Activated T-cell treated with anti-CD3 and anti-CD28 coated beads, Interleukin-2, amount 50 U/mL, for 4 hours (primary cell): ENCODE measurements at places on chromosomes 3 and 15. TPM values are rescaled to one million over a fixed set of nuclear protein-coding genes. Genes with fewer than 3 reads are reported as not detected.
A peak's percentile ranks its signal among the peaks of the same experiment; 100 is the strongest.

DNA sequence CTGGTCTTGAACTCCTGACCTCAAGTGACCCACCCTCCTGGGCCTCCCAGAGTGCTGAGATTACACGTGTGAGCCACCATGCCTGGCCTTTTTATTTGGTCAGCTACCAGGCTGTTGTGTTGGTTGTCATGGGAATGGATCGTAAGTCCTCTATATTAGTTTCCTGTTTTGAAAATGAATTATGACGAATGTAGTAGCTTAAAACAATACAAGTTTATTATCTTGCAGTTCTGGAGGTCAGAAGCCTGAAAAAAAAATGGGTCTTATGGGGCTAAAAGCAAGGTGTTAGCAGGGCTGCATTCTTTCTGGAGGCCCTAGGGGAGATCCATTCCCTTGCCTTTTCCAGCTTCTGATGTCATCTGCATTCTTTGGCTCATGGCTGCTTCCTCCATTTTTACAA is 25.1 kb upstream of the HERC1 start:
- no peak for DNase-seq

GRCh38 chr3:54056521-54056920 is 65.8 kb upstream of the CACNA2D3 start:
- DNase-seq, result no peak

- no peak for DNase-seq
These were observed 5.5 kb upstream of the CD200 start for GRCh38 chr3:112327371-112327951.

DNA sequence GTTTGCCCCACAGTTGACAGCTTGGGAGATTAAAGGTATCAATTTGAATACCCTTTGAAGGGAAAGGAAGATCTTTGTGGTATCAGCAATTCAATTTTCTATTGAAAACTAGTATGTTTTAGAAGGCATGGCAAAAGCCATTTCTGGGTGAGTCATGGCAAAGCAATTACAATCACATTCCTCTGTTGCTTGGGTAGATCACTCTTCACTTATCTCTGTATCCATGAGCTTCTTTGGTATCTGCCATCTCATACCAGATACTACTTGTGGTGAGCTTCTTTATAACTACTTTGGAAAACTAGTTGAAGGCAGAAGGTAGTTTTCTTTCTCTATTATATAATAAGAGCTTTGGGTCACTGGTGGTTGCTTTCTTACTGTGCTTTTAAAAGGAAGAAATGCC is 28.3 kb upstream of the LSAMP start:
- no peak for DNase-seq

TMC3 gene
- total RNA-seq, result not detected

GRCh38 chr15:30870681-30871080 is 33.0 kb upstream of the FAN1 start:
- no peak for DNase-seq

DNA sequence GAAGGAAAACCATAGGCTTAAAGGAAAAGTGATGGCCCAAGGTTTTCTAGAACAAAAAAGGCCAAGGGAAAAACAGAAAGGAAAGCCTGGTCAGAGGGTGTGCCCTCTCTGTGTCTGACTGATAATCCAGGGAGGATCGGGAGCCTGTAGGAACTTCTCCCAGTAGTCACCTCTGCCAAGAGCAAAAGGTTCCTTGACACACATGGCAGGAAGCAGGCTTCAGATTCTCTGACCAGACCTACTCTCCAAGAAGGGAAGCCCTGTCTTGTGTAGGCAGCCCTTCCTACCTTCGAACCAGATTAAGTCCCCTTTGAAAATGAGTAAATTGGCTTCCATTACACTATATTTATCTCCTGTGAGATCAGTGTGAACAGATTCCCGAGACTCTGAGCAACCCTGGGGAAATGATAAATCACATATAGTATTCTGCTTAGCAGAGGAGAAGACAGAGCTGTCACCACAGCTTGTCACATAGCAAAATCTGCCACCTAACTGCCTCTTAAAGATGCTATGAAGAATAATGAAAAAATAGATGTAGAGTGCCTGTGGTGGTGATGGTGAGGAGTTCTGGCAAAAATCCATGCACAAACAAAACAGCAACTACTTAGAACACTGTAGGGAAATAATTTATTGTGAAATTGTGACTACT is 38.8 kb downstream of the PARP14 start:
- DNase-seq, result no peak

DNA sequence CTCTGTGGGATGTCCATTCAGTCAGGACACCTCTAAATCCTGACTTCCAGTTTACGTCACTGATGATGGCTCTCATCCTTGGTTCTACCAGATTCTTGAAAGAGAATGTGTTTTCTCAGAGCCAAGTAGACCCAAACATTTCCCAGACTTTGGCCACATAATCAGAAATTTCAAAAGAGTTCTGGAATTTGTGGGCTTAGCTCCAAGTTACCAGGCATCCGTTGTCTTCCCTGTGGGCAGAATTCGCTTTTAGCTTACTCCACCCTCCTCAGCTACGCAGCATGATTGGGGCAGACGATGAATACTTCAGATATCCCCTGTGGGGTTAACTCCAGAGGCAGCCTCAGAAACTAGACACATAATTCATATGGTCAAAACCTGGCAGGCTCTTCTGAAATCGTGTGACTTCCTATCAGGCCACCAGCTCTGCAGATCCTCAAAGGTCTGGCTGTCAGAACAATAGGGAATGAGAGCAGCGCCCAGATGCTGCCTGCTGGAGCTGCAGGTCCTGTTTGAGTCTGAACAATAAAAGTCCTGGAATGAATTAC is 30.6 kb downstream of the CRTC3 start:
- no peak for DNase-seq

DNA sequence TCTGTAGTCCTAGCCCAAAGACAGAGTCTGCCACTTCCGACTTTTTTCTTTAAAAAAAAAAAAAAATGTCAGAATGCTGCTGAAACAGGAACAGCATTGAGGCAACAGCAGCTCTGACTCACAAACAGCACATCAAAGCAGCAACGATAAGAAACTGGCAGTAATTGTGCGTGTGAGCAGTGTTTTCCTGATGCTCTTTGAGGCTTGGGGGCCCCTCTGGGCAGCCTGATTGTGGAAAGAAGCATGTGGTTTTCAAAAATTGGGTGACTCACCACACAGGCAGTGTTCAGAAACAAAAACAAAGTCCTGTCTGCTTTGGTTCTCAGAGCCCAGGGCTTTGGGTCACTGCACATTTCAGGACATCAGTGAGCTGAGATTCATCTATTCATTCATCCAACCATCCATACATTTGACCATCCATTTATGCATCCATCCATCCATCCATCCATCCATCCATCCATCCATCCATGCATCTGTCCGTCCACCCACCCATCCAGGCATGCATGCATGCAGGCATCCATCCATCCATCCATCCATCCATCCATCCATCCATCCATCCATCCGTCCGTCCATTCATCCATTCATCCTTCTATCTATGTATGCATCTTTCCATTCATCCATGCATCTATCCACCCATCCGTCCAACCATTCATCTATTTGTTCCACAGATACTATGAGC is 308.4 kb downstream of the RPLP1 start:
- peak; percentile 79 for DNase-seq

DNA sequence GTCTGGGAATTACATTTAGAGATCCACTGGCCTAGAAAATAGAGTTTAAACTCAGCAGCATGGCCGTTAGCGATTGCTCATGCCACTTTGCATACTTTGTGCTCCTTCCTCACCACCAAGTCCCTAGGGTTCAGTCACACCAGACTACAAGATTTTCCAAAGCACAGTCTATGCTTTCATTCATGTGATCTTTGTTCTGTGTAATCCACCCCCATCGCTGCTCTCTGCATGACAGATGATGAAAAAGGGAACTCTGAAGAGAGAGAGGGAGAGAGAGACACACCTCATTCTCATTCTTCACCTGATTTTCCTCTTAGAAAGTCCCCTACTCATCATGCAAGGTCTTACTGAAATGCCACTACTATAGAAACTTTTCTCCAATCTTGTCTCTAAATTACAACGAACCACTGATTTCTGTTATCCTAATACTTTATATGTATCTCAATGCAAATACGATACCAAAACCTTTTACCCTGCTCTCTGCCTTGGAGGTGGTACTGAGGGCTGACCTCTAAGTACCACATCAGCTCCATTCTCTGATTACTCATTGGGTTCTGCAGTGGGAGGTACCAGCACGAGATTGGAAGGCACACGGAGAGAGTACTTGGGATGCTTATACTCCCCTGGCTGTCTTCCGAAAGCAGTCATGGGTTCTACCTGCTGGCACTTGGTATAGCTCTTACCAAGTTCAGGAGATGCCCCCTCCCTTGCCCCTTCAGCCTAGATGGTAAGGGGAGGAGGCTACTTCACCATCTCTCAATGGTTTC is 1.1 kb upstream of the PARP15 start:
- no peak for DNase-seq

SH3GL3 gene
- not detected for total RNA-seq

DNA sequence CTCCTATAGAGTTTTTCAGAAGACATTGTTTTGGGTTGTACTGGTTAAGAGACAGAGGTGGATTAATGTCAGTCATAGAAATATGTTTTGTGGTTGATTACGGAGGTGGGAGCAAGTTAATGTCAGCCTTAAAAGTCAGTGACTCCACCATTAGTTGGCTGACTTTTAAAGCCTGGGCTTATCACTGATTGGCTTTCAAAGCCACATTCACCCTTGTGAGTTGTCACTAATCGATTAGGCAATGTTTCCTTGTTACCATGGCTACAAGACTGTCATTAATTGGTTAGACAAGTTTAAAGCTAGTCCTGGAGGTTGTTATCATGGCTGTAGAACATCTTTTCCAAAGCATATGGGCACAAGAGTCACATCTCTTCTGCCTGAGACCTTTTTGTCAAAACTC is 73.0 kb downstream of the NEO1 start:
- DNase-seq, result no peak

A4GNT gene
- not detected for total RNA-seq

CATSPER2 gene
- 3.9 TPM for total RNA-seq

DNA sequence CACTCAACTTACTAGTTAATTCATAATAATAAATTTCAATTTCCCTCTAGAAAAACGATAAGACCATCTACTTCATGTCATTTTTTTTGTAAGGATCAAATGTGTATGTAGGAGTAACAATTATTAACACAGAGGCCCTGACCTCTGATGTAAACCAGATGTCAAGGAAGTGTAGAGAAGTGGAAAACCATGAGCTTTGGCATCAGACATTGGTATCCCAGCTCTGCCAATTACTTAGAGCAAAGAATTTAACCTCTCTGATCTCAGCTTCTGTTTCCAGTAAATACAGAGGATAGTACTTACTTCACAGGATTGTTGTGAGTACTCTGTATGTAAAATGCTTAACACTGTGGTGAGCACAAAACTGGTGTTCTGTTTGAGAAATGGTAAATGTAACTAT is 17.5 kb downstream of the AQR start:
- no peak for DNase-seq

CIAO2A gene
- total RNA-seq, result 44.1 TPM

DNA sequence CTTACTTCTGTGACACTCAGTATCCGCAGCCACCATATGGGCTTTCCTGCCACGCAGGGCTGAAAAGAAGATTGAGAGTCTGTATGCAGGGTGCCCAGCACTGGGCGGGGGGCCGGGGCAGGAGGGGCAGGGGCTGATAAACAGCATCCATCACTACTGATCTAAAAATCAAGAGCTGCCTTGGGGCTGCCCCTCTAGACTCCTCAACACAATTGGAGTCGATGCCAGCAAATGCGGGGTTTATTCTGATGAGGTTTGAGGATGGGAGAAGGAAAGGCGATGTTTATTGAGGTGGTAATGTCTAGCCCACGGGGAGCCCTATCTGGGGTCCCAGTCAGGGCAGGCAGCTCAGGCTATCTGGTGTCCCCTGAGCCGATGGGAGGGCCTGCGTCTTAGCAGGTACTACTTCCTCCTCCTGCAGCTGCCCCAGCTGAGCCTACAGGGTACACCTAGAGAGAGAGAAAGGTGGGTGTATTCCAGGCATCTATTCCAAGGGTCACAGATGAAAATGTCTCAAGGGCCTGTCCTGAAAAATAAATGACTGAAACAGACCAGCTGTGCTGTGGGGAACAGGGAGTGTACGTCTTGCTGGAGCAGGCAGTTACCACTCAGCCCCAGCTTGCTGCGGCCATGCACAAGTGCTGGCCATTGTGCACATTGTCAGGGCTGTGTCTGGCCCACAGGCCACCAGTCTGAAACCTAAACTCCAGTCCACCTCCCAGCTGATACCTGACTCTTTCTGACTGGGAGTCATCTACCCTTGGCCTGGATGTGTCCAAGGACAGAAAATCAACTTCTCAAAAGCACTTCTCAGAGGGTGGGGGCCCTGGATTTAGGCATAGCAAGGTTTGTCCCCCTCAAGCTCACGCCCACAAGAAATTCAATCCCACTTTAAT is 19.5 kb downstream of the ISG20 start:
- no peak for DNase-seq

LRRC34 gene
- total RNA-seq, result 1.2 TPM

ZNF80 gene
- total RNA-seq, result not detected

- DNase-seq, result no peak
These were observed 87.5 kb upstream of the MELTF start for GRCh38 chr3:197117114-197117513.

- DNase-seq, result no peak
These were observed 8.0 kb upstream of the CBLB start for GRCh38 chr3:105876780-105877327.

FBXW12 gene
- not detected for total RNA-seq

DNA sequence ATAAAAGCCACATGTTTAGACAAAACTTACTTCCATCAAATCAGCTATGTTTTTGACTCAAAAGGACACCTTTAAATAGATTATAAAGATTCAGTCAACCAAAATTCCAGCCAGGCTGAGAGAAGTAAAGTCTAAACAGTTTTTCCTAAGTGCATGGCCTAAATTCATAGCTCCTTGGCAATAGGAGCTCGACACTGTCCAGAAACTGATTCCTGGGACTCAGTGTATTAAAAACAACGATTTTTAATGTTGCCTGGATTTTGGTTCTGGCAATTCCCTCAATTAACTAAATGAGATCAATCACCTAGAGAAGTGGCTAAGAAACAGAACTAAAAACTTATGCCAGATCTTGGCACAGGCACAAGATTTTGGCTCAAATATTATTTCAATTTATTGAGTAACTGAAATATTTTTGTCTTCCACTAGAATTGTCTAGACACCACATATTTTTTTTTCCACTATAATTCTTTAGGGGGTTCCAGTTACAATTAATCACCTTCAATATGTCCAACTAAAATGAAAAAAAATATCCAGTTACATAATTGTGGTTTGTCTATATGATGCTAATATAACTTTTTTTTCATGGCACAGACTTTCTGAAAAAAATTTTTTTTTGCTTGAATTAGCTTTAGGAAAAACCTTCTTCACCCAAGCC is 135.9 kb downstream of the TFDP2 start:
- DNase-seq, result no peak

SPSB4 gene
- total RNA-seq, result not detected
